ENCODE measurements at places on chromosomes 12 and 14. TPM values are rescaled to one million over a fixed set of nuclear protein-coding genes. Genes with fewer than 3 reads are reported as not detected.

GRCh38 chr14:60164404-60164711 is 840 bp downstream of the DHRS7 start:
- DNase-seq = no peak

DNA sequence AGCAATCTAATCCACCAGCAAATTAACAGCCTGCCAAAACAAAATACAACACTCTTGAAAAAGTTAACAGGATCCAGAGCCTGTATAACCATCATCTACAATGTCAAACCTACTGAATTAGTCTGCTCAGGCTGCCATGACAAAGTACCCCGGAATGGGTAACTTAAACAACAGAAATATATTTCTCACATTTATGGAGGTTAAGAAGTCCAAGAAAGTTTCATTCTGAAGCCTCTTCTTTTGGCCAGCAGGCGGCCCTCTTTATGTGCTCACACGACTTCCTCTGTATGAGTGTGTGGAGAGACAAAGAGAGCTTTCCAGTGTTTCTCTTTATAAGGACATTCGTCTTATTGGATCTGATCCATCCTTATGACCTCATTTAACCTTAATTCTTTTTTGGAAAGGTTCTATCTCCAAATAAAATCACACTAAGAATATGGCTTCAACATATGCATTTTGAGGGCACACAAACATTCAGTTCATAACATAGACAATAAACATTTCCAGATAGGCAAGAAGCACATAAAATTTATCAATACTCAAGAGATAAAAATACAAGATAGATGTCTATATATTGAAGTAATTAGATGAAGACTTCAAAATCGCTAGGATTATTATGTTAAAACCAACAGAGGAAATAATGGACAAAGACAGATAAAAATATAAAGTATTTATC is 5.9 kb upstream of the RERG start:
- peak; percentile 52 for DNase-seq

DNA sequence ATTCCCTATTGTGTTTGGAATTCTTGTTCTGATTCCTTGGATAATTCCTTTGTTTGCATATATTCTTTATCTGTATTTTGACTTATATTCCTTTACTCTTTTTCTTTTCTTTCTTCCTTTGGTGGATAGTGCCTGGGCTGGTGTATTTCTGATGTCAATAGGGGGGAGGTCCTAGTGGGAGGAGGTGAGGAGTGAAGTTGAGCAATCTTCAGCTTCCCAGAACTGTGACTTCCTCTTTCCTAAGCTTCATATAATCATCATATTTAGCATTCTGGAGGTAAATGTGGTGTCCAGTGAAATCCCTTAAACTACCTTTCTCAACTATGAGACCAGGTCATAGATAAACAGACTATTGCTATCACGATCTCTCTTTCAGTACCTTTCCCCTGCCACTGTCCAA is 29.6 kb upstream of the TBPL2 start:
- no peak for DNase-seq

GRCh38 chr14:55781046-55781445 is 201.0 kb downstream of the KTN1 start:
- no peak for DNase-seq

DNA sequence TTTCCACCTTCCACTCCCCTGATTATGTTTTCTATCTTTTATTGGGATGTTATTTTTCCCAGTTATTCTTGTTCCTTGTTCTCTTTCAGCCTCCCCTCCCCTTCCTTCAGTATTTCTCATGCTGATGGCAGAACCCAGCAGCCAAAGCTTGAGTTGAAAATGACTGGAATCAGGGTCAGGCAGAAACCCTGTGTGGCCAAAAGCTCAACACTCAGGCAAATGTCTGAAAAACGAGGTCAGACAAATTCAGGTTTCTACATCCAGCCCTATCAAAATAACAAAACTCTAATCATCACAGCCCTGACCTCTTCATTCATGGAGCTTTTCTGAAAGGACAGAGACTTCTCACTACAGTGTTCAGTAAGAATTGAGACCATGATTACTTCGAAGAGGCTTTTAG is 134.6 kb downstream of the PTPRR start:
- no peak for DNase-seq

GRCh38 chr14:64601571-64601970 is 51.8 kb downstream of the PPP1R36 start:
- no peak for DNase-seq

- no peak for DNase-seq
Observed at GRCh38 chr14:77091518-77091917, 6.5 kb upstream of the CIPC start.

DNA sequence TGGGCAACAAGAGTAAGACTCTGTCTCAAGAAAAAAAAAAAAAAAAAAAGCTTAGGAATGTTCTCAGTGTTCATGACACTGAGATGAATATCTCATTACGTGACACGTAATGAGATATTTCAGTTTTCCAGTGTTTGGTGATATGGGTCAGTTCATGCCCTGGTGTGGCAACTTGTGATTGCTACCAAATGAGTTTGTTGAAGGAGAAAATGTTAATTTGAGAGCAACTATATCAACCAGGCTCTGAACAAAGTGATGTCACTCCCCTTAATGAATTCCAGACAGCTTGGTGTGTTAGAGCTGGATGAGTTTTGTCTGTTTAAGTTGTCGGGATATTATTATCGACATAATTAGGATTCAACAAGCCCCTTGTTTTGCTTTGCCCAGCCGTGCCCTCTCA is 211.7 kb downstream of the DPF3 start:
- DNase-seq = no peak

GRCh38 chr12:124755801-124756148 is 107.9 kb downstream of the SCARB1 start:
- no peak for DNase-seq

- no peak for DNase-seq
Observed at GRCh38 chr12:27667540-27667939, 28.7 kb upstream of the REP15 start.

- DNase-seq = peak; percentile 22
Observed at GRCh38 chr12:7994731-7995205, 37.7 kb upstream of the FOXJ2 start.

DNA sequence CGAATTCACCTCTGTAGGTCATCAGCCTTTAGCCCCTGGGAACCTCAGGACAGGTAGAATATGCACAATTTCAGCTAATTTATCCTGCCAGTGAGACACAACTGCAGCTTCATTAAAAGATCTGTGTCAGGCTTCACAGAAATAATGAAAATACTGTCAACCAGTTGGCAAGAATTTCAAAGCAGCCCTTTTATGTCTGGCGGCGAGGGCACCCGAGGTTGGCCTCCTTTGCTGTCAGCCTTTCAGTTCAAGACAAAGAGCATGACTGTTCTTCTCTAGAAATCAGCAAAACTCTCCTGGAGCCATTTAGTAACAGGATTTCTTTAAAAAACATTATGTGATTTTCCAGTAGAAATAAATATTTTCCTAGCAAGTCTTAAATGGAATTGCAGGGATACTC is 75.9 kb downstream of the BBS10 start:
- no peak for DNase-seq

DNA sequence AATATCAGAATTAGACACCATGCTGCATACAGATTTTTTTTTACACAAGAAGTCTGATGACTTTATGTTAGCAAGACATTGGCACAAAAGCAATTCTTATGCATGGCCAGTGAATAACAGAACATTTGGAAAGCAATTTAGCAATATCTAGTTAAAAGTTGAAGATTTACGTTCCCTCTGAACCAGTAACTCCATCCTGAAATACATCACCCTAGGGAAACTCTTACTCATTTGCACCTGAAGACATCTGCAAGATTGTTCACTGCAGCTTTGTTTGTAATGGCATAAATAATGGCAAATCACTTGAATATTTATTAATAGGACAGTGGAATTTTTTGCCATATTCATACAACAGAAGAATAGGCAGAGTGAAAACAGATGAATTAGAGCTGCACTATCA is 670.0 kb upstream of the NOVA1 start:
- DNase-seq = no peak

DNA sequence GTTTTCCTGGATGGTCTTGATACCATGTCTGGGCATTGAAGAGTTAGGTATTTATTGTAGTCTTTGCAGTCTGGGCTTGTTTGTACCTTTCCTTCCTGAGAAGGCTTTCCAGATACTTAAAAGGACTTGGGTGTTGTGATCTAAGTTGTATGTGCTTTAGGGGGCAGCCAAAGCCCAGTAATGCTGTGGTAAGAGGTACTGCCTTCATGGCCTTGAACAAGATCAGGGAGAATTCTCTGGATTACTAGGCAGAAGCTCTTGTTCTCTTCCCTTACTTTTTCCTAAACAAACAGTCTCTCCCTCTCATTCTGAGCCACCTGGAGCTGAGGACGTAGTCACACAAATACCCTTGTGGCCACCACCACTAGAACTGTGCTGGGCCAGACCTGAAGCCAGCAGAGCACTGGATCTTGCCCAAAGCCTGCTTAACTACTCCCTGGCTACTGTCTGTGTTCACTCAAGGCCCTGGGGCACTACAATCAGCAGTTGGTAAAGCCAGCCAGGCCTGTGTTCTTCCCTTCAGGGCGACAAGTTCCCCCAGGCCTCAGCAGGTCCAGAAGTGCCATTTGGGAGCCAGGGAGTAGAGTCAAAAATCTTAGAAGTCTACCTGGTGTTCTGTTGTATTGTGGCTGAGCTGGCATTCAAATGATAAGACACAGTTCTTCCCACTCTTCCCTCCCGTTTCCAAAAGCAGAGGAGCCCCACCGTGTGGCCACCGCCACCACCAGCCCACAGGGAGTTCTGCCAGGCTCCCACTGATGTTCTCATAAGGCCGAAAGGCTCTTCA is 11.4 kb downstream of the PRORP start:
- no peak for DNase-seq

GRCh38 chr12:11884706-11885105 is 186.0 kb upstream of the BCL2L14 start:
- DNase-seq = no peak

DNA sequence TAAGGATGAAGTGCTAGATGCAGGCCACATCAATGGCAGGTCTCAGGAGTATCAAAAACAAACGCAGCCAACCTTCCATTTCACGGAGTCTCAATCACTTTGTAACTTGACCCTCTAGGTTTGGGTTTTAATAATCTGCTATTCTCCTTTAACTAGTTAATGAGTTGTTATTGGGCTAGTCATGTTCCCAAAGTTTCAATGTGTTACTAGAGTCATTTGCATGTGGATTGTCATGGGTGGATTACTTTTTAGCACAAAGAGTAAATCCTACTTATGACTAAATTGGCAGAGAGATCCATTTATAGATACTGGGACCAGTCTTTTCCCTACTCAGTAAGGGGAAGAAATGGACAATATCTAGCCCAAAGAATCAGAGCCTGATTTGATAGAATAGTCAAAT is 151.0 kb downstream of the BCAT1 start:
- DNase-seq = no peak

GRCh38 chr12:57730336-57731067 is 8.0 kb downstream of the AGAP2 start:
- DNase-seq = no peak

- peak; percentile 11 for DNase-seq
Observed at GRCh38 chr14:101505236-101505970, 55.9 kb upstream of the DIO3 start.

GRCh38 chr14:104280085-104280901 is 141.9 kb downstream of the KIF26A start:
- DNase-seq = peak; percentile 10

GRCh38 chr12:111168009-111168900 is 200.6 kb downstream of the PHETA1 start:
- DNase-seq = no peak

DNA sequence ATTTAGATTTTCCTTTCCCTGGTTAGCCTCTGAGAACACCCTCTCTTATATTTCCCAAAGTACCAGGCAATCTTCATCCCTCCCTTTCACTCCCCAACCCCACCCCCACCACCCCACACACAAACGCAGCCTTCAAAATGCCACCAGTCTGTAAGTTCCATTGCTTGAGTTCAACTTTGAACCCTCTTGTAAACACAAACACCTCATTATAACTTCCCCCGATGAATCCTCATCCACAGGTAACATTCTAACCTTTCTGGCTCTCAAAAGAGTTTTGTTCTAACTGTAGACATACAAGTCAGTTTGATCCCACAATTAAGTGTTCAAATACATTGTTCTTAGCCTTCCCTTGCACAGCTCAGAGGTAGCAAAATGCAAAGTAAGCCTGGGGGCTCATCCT is 199.4 kb upstream of the FOXN3 start:
- no peak for DNase-seq

DNA sequence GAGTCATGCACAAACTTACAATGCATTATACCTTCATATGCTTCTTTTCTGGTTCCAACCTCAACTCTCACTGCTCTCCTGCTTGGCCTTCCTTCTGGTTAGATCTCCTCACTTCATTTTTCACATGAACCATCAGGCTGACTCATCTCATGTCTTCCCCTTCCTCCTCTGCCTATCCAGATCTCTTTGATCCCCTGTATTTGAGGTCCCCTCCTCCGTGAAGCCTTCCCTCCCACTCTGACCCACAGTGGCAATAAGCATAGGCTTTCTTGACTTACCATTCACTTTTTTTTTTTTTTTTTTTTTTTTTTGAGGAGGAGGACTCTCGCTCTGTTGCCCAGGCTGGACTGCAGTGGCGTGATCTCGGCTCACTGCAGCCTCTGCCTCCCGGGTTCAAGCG is 14.7 kb upstream of the ASIC1 start:
- DNase-seq = no peak

- DNase-seq = no peak
Observed at GRCh38 chr12:104733717-104734175, 224.3 kb downstream of the SLC41A2 start.

- no peak for DNase-seq
Observed at GRCh38 chr12:77060883-77061240, 4.5 kb downstream of the E2F7 start.

DNA sequence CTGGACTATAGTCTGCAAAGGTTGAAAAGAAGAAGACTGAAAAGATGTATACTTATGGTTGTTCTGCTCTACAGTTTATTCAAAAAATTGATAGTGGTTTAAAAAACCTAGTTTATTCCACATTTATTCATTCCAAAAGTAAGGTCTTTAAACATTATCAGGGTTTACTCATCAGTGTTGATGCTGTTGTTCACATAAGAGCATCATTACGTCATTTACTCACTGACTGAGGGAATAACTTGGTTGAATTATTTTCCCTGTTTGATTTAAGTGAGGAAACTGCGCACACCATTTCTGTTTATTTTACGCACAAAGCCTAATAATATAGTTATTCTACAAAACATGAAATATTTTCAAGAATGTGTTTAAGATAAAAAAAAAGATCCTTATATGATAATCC is 303.1 kb upstream of the PRKD1 start:
- no peak for DNase-seq

DNA sequence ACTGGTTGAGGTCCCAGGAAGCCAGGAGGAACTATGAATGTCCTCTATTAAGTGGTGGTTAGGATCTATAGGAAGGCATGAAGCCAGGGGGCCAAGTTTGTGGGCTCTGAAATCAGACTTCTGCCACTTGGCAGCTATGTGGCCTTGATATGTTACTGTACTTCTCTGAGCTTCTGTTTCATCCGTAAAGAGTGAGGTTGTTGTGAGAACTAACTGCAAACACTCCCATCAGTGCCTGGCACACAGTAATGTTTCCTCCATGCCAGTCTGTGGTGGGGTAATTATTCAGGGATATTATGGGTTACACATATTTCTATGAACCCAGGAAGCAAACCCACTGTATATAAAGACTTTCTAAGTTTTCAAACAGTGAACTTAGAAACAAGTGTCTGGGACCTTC is 57.4 kb downstream of the PLXNC1 start:
- DNase-seq = no peak

GRCh38 chr14:24313913-24314312 is 2.6 kb downstream of the LTB4R start:
- DNase-seq = no peak

DPY19L2 gene
- total RNA-seq = 34.4 TPM

SERPINA10 gene
- total RNA-seq = not detected

WNT5B gene
- not detected for total RNA-seq

NXPH4 gene
- total RNA-seq = not detected

PDZRN4 gene
- 3.0 TPM for total RNA-seq

TCL1A gene
- not detected for total RNA-seq

GALNT16 gene
- 12.6 TPM for total RNA-seq

SLC38A2 gene
- total RNA-seq = 487 TPM

All from uterus (tissue), 4 donors.